ENCODE measurements at places on chromosomes 11 and 22.

GRCh38 chr11:118605116-118605867 is 2.1 kb upstream of the PHLDB1 start:
- DNase-seq = no peak

DNA sequence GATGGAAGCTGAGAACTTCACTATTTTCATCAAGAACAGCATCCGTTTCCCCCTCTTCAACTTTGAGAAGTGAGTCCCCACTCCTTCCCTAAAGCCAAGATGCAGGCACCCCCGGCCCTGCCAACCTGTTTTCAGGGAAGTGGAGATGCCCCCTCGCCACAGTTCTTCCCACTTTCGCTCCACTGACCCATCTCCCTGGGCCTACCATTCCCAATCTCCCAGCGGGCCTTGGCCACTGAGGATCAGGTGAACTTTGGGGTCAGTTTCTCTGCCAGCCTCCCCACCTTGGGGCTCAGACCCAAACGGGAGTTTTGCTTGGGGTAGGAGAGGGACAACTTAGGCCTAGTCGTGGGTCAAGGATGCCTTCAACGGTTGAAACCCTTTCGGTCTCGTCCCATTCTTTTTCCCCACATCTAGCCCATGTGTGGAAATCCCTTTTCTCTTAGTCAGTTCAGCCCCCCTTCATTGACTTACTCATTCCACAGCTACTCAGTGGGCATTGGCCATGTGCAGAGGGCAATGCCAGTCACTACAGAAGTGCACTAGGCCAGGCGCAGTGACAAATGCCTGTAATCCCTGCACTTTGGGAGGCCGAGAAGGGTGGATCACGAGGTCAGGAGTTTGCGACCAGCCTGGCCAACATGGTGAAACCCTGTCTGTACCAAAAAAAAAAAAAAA is 10.6 kb downstream of the P2RX3 start:
- no peak for DNase-seq

DNA sequence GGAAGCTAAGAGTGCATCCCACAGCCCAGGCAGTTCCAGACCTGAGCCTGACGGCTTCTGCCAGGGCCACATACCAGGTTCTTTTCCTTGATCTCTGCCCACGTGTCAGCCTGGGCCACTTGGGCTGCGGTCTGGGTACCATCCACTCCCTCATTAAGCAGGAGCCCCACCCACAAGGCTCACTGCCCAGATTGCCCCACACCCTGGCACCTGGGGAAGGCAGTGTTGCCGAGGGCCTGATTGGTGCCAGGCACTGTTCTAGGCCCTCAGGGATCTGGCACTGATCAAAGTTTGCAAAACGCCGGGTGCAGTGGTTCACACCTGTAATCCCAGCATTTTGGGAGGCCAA is 15.4 kb downstream of the GGA1 start:
- no peak for DNase-seq

DNA sequence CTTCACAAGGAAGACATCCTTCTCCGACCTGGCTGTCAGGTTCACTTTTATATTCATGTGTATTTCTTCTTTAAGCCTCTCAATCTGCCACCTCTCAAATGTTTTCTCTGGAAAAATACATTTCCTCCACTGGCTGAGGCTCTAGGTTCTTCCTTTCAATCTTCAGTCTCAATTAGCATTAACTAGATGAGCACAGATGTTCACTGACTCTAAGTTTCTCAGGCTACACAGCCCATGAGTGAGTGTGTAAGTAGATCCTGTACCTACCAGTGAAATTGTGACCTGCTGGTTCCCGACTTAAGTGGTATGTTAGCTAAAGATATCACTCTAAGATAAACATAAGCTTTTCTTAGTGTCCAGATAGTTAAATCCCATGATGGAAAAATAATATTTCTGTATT is 206.9 kb downstream of the ADAMTS15 start:
- DNase-seq = no peak

DNA sequence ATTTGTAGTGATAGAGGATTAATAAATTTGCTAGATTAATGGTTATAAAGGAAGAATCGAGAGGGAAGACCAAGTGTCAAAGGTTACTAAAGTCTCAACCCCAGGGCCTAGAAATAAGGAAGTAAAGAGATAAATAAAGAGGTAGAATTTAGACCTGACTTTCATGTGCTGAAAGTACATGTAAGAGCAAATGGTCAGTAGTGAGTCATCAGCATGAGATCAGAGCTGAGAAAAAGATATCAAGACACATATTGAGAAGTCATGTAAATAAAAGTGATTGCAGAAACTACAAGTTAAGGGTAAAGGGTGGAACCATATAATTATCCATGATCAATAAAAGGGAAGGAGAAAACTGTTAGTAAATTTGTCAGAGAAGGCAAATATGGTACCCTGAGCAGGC is 1.4 kb upstream of the OR8B8 start:
- no peak for DNase-seq

DNA sequence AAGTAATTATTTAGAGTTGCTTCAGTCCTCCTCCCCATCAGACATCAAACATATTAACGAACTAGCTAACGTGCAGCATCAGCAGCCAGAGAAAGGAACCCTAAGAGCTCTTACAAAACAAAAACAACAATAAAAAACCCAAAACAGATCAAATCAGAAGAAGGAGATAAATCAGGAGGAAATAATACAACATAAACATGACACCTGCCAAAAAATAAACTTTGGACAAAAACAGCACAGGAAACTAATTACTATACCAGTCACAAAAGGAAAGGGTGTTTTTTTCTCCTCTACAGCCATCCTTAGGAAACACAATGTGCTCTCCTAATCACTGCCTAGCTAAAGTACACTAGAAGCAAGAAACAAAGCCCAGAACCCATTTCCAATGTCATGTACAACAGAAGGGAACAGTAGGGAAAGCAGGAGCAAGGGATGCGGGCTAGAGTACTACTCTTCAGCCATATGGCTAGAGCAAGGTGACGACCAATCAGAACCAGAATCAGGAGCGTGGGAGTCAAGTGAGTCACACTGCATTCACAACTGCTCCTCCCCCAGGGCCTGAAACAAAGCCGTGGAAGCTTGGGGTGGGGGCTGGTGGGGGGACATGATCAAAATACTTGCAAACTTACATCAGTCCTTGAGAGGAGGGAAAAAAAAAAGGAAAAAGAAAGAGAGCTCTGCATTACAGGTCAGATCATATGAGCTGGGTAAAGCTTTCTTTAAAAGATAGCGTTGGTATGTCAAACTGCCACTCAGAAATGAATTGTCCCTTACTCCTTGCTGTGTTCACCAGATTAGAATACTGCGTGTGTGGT is 60.4 kb downstream of the LARGE2 start:
- no peak for DNase-seq

GRCh38 chr22:39527481-39527961 is 5.0 kb downstream of the RPS19BP1 start:
- no peak for DNase-seq

- no peak for DNase-seq
Measured at GRCh38 chr22:36701965-36702621, 1.5 kb downstream of the CACNG2 start.

- DNase-seq = no peak
Measured at GRCh38 chr22:22721681-22722354, 77.4 kb downstream of the GGTLC2 start.

DNA sequence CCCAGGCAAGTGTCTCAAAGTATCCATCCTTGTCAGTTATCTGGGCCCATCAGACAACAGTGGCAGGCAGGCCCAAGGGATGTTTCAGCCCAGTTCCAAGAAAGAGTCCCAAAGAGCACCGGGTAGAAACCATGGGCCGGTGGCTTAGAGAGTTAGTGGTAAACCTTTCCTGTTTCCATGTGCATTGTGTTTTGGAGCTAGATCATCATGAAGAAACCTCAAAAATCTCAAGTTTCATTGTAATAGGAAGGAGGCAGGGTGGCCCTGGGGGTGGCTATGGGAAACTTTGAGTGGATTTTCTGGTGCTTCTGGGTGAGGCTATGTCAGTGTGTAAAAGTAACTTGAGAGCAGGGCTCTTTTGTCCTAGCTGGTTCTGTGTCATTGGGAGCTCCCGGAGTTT is 68.1 kb downstream of the UBASH3B start:
- DNase-seq = no peak

DNA sequence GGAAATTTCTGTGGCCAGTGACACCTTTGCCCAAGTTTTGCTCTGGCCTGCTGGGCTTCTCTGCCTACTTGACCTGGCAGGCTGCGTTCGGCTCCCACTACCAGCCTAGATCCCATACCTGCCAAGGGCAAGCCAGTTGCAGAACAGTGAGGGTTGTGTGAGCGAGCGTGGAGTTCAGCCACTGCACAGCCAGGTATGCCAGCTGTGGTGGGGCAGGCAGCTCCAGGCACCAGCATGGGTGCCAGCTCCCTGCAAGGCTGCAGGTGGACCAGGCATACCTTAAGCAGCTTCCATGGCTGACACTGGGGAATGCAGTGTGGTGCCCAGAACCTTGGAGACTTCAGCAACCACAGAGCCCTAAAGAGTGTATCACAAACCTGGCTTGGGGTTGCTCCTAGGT is 133.5 kb downstream of the LDLRAD3 start:
- DNase-seq = no peak

- DNase-seq = no peak
Measured at GRCh38 chr22:38951734-38952133, 5.7 kb upstream of the APOBEC3A start.

GRCh38 chr11:10590218-10590915 is 21.9 kb upstream of the LYVE1 start:
- no peak for DNase-seq

GRCh38 chr11:18720808-18721560 is 5.0 kb downstream of the IGSF22 start:
- DNase-seq = peak; percentile 78

GRCh38 chr11:65491614-65492386 is 7.0 kb upstream of the MALAT1 start:
- peak; percentile 28 for DNase-seq

DNA sequence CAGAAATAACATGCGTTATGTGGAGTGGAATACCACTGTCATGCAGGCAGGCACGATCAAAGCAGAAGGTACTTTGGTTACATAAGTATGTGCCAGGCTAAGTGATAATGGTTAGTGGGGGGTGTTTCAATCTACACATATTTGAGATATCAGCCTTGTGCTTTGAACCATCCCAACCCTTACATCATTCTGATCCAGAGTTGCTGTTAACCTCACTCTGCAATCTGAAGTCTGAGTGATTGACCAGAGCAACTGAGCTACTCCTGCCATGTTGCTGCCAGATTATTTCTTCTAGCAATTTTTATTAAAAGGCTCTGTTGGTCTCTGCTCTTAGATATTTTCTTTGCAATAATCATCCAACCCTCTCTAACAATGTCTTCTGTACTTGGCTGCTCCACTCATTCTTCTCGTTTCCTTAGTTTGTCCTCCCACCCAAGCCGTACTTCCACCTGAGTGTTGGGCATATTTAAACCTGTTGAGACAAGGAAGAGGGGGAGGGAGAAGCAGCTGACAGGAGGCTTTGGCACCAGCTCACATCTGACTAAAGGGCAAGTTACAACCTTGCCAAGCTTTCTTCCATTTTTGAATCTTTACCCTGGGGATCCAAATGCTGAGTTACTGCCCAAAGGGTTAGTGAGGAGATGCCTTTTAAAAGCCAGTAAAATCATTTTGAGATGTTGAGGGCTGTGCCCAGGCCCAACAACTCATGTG is 114.1 kb upstream of the SESN3 start:
- DNase-seq = no peak

DNA sequence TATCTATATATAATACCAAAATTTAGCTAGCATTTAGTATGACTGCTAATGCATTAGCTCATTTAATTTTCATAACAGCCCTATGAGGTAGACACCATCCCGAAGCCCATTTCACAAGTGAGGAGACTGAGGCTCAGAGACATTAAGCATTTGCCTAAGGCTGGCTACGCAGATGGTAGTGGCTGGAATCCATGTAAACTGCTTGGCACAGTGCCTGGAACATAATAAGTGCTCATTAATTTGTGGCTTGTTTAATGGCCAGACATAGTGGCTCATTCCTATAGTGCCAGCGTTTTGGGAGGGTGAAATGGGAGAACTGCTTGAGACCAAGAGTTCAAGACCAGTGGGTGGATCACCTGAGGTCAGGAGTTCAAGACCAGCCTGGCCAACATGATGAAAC is 17.8 kb upstream of the TP53I11 start:
- no peak for DNase-seq

- DNase-seq = no peak
Measured at GRCh38 chr11:126232683-126233082, 21.1 kb downstream of the FAM118B start.

DNA sequence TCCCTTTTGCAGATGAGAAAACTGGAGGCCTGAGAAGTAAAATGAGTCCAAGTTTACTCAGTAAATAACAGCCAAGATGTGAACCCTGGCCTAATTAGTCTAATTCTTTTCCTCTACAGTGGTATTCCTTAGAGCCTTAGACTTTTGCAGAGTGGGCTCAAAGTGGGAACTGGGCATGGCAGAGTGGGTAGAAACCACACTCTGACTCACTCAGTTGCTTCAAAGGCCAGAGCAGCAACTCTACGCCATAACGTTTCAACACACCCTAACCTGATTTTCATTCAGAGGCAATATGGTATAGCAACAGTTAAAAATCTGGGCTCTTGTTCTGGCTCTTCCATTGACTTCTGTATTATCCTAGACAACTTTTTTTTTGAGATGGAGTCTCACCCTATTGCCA is 2.8 kb downstream of the THRSP start:
- DNase-seq = no peak

- DNase-seq = no peak
Measured at GRCh38 chr11:100105982-100106358, 581.1 kb upstream of the ARHGAP42 start.

DNA sequence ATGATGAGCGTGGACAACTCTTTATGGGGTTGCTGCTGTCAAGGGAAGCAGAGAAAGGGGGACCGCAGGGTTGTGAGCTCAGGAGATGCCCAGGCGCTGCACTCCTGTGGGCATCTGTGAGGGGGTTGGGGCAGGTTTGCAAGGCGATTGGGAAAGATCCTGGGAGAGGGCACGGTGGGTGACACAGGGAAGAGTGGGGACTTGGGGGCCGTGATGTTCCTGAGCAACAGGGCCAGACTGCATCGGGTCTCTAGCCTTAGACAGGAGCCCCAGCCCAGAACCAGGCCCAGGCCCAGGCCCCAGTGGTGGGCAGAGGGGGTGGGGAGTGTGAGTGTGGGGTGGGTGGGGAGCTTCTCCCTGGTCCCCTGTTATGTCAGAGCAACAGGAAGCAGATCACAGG is 38.3 kb downstream of the CSF2RB start:
- no peak for DNase-seq

GRCh38 chr22:37664249-37665101 is 6.0 kb downstream of the PDXP start:
- no peak for DNase-seq

DNA sequence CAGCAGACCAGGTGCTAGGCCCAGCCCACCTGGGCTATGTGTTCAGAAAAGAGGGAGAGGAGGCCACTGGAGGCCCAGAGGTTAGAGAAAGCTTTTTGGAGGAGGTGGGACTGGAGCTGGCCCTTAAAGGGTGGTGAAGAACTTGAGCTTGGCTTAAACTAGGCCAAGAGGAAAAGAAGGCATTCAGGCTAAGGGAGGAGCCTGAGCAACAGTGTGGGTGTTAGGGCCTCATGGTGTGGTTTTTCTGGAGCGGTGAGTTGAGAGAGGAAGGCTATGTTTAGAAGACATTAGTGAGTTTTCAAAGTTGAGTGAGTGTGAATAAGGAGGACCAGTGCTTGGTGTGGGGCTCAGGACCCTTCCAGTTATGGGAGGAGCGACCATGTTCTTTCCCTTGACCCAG is 6.2 kb downstream of the TAF6L start:
- DNase-seq = no peak

Measured in activated CD4-positive, CD25-positive, alpha-beta regulatory T cell treated with anti-CD3 and anti-CD28 coated beads, Interleukin-2, amount 50 U/mL, for 72 hours (primary cell).